ENCODE measurements at places on chromosomes 3 and 15. TPM values are rescaled to one million over a fixed set of nuclear protein-coding genes. Genes with fewer than 3 reads are reported as not detected.

The GPR27 gene
- 3.1 TPM for total RNA-seq

The MEGF11 gene
- not detected for total RNA-seq

The BFSP2 gene
- total RNA-seq: 1.0 TPM

The MYRIP gene
- total RNA-seq: not detected

The DNASE1L3 gene
- total RNA-seq: not detected

The ADAMTS7 gene
- total RNA-seq: 0.43 TPM

The MASP1 gene
- not detected for total RNA-seq

DNA sequence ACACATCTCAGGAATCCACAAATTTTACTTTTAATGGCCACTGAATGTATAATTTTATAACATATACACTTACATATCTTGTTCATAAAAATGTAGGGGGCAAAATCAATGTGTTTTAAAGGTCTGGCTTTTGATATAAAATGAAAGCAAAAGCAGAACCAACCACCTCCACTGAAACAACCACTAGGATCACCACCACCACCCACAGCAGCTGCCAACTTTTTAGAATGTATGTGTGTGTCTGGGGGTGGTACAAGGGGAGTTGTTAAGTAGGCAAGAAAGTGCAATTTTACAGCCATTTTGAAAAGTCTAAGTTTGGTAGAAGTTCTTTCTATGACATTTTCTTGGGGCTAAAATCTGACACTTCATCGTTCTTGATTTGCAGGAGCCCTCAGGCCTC lies 44.0 kb downstream of the OTOL1 start:
- DNase-seq: no peak

DNA sequence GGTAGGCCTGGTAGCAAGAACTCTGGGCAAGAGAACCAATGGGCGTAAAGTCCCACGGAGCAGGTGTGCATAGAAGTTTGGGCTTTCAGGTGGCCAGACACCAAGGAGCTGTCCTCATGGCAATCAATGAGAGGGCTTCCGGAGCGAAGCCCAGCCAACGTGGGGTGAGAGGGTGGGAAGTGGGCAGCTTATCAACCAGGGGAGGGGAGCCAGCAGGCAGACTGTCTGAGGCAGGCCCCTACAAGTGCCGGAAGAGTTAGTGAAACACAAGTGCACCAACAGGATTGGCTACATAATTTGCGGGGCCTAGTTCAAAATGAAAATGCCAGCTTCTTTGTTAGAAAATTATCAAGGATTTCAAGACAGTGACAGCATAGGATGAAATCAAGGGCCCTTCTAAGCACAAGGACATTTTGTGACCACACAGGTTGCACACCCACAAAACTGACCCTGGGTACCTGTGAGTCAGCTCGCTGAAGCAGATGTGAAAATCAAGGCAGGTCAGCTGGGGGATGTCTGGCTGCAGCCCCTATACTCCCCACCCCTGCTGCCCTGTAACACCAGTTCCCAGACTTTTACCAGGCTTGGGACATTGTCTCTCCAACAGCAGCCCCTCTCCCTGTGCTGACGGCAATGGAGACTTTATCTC lies 102.1 kb upstream of the ETV5 start:
- DNase-seq: no peak

DNA sequence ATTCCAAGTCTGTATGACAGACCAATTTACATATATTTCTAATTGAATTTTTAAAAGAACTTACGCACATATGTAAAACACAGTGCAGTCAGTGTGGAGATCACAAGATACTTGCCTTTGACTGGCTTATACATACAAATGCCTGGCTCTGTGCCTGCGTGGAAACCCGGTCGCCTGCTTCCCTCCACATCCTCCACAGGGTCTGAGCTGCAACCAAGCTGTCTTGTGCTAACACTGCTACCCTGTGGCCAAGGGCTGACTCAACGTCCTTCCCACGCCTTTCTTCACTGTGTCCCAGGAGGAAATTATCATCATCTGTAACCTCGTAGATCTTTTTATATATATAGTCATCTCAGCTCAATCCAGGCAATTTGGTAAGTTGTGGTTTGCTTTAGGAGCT lies 117.0 kb downstream of the WNT7A start:
- peak; percentile 2 for DNase-seq

DNA sequence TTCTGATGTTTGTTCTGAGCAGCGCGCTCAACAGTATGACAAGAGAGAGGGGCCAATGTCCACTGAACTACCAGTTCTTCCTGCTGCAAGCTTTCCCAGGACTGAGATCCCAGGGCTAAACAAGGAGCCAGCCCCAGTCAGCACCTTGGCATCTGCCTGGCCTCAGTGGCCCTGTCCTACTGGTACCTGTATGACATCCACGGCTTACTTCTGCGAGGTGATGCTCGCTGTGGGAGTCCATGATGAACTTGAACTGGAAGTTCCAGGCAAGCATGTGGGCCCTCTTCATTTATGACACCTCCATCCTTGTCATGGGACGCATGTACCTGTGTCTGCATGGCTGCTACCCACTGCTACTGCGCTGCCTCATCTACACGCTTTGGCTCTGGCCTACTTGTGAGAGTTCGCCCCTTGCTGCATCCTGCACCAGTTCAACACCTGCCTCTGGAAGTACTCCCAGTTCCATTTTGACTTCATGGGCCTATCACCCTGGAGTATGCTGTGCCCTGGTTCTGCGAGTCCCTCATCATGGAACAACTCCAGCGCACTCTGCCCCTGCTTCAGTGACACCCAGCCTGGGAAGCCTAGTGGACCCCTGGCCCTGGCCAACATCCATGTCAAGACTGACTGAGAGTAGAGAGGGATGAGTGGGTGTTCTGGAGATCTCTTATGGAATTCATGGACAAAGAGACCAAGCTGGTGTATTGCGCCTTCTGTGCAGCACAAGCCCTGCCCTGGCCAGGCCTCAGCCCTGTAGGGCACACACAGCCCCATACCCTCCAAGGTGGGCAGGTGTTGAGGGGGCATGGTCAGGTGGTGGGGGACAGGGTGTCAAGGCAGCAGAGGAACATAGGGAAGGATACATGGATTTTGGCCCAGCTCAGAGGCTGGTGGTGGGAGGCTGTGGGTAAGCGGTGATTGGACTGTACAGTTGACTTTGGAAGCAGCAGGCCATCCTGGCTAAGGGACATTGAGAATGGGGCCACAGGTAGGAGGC lies 246.8 kb downstream of the NLGN1 start:
- DNase-seq: no peak

GRCh38 chr15:90637693-90638092 lies 79.5 kb upstream of the BLM start:
- DNase-seq: no peak

- DNase-seq: no peak
Measured at GRCh38 chr3:122148941-122149627, 34.4 kb upstream of the CASR start.

- DNase-seq: peak; percentile 21
Measured at GRCh38 chr15:26260517-26261133, 397.5 kb upstream of the ATP10A start.

GRCh38 chr3:134879990-134880389 lies 84.9 kb downstream of the EPHB1 start:
- DNase-seq: no peak

- DNase-seq: no peak
Measured at GRCh38 chr3:172285844-172286243, 162.4 kb downstream of the GHSR start.

- no peak for DNase-seq
Measured at GRCh38 chr3:68070186-68070585, 415.8 kb upstream of the SUCLG2 start.

GRCh38 chr3:22922317-22922716 lies 280.8 kb upstream of the UBE2E2 start:
- DNase-seq: no peak

DNA sequence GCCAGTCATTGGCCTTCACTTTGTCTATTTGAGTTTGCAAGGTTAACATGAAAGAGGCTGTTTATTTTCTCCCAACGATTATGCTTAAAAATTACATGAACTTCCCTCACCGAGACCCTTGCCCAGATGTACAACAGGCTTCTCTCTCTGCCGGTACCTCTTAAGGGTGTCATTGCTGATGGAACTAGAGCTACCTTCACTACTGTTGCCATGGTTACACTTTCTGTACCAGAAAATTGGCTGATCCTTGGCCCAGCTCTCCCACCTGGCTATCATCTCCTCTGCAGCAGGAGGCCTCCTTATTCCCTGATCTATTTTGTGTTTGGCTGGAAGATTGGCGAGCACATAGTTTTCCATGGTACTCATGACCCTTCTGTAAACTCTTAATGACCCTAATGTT lies 24.0 kb upstream of the LIPC start:
- no peak for DNase-seq

DNA sequence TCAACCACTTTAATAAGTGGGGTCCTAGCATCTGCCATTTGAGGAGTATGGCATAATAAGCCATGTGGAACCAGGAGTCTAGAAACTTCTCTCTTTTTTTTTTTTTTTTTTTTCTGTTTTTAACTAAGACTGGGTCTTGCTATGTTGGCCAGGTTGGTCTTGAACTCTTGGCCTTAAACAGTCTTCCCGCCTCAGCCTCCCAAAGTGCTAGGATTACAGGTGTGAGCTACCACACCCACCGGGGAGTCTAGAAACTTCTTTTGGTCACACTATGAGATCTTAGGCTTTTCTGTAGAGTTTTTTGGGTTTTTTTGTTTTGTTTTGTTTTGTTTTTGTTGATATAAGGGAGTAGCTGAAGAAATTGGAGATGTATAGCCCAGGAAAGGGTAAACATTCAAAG lies 52.9 kb downstream of the ZBTB38 start:
- DNase-seq: no peak

- DNase-seq: no peak
Measured at GRCh38 chr15:71129669-71130068, 14.4 kb downstream of the THSD4 start.

- DNase-seq: peak; percentile 87
Measured at GRCh38 chr15:34583399-34584329, at the start of gene GOLGA8B. Gene GOLGA8B (minus strand): TSS chr15:34583651. CDS start chr15:34535912, 47,739 bp downstream.

DNA sequence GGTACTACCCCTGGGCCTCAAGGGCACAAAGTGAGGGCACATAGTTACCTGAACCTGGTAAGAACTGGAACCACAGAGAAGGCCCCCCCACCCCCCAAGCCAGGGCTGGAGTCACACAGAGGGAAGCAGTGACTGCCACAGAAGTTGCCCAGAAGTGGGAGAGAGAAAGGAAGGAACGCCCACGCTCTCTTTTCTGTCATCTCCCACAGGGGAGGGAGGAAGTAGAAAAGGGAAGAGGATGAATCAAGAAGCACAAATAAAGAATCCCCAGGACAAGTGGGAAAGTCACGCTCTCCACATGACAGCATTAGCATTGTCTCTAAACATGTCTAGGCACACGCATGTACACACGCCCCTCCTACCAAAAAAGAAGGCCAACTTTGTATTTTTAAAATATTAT lies 114.7 kb upstream of the FRMD4B start:
- no peak for DNase-seq

GRCh38 chr3:152307829-152308474 lies 39.2 kb downstream of the MBNL1 start:
- DNase-seq: no peak

DNA sequence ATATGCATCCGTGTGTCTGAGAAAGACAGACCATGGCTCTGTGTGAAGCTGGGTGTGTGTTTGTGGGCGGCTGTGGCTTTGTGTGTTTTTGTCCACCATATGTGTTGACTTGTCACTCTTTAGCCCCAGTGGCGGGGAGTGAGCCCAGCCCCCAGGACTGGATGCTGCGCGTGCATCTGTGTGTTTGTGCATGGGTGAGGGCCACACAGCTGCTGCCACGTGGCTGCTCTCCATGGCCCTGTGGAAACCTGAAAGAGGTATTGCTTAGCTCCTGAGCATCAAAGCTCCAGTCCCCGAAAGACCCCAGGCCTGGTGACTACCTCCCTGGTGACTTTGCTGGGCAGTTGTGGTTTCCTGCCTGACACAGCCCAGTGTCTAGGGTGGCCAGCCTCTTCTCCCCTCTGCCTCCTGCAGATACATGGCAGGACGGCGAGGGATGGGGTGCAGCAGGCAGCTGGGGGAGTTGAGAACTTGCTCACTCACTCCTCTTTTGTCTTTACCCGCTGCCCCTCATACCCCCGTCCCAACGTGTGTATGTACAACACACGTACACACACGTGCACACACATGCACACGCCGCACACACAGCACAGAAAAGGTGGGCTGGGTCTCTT lies 6.5 kb downstream of the EPHB3 start:
- DNase-seq: no peak

DNA sequence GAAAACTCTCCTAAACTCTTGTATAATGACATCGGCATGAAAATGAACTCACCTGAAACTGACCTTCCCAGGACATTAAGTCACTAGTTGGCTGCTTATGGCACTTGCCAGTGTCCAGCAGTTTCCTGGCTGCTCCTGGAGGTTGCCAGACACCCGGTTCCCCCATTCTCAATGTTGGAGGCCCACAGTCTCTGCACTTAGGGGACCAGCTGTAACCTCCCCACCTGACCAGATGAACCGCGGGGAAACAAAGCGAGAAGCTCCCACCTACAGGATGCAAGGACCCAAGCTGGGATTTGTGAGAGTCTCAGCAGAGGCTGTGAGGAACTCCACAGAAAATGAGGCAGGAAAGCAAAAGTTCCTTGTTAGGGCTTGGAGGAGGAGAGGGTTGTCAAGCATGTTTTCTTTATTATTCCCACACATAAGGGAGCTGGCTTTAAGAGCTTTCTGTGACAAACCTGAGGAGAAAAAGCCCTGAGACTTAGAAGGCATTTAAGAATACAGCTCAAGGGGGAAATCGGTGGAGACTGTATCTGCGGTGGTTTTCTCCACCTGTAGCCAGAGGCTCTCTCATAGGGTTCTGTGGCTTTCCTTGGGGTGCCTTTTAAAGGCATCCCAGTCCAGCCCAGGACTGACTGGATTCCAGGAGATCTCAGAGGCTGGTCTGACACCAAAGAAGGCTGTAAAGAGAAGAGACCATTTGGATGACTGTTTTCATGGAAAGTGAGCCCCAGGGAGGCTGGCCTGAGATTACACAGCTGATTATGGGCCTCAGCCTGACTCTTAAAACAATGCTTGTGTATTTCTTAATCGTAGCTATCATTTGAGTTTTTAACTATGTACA lies 4.6 kb downstream of the TPM1 start:
- DNase-seq: no peak

GRCh38 chr3:121794264-121794983 lies 40.4 kb downstream of the IQCB1 start:
- DNase-seq: no peak

DNA sequence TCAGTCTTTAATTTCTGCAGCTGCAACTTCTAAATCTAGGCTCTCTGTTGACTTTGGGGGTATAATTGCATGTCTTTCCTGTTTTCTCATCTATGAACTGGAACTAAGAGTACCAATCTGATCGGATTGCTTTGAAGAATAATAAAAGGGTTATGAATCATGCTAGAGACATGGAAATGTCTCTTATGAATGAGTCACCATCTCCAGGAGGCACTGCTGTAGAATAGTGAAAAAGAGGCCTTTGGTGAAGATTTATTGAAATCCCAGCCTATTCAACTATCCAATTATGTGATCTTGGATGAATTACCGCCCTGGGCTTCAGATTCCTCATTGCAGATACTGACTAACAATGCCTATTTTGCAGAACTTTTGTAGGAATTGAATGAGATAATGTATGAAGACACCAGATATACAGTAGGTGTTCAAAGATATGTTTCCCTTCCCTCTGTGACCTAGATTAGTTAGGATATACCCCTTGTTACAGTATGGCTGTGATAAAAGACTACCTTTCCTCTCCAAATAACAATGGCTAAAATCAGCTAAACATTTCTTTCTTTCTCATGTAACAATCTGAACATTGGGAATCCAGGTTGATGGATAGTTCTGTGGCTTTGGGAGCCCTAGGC lies 11.5 kb upstream of the CMTM8 start:
- no peak for DNase-seq

- no peak for DNase-seq
Measured at GRCh38 chr3:23130406-23130805, 72.7 kb upstream of the UBE2E2 start.

Data from activated CD4-positive, alpha-beta memory T cell treated with anti-CD3 and anti-CD28 coated beads, Interleukin-2, amount 10 ng/mL, durations not matched to agents 7 days and 5 days (primary cell).